ENCODE measurements at places on chromosomes 1 and 21.
A peak's percentile ranks its signal among the peaks of the same experiment; 100 is the strongest.

DNA sequence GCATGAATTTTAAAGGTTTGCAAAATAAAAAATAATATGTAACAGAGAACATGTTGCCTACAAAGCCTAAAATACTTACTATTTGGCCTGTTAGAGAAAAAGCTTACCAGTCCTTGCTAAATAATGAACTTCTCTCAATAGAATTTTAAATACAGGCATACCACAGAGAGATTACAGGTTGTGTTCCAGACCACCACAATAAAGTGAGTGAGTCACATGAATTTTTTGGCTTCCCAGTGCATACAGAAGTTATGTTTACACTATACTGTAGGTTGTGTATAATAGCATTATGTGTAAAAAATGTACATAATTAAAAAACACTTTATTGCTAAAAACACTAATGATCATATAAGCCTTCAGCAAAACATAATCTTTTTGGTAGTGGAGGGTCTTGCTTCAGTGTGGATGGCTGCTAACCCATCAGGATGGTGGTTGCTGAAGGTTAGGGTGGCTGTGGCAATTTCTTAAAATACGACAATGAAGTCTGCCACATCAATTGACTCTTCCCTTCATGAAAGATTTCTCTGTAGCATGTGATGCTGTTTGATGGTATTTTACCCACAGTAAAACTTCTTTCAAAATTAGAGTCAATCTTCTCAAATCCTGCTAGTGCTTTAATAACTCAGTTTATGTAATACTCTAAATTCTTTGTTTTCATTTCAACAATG lies 48.6 kb downstream of the SCYL3 start:
- DNase-seq, result no peak

GRCh38 chr1:2213576-2214505 lies 14.3 kb upstream of the SKI start:
- DNase-seq, result no peak

- no peak for DNase-seq
Measured at GRCh38 chr1:17610085-17610484, 70.6 kb downstream of the ARHGEF10L start.

DNA sequence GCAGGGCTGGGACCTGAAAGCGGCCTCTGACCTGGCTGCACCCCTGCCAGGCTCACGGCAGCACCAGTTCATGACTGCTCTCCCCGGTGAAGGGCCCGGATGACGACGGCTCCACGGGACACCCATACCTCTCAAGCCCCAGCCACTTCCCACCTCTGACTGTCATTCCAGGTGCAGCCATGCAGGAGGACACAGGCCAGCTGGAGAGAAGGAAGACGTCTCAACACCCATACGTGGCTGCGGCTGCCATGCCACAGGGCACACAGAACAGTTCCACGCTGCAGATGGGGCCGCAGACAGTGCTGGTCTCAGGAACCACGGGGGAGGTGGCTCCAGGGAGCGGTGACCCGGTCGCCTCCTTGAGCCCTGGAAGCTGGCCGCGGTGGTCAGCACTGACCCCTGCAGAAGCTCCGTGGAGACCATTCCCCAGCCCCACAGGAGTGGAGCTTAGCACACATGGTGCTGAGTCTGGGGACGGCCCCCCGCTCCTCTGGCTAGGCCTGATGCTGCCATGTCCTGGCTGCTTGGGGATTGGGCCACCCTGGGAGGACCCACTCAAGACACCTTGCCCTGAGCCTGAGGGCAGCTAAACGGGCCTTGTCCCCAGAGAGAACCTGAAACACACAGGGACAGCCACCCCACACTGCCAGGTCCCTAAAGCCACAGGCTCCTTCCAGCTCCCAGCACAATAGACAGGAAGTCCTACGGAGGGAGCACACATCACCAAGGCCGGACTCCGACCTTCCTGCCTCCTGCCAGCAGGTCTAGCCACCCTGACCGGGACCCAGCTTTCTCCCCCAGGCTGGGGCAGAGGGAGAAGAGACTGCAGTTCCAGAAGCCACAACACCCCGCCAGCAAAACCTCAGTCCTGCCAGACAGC lies 8.6 kb downstream of the WNT9A start:
- DNase-seq, result no peak

- no peak for DNase-seq
Measured at GRCh38 chr1:51414811-51415210, 84.4 kb upstream of the TTC39A start.

- DNase-seq, result no peak
Measured at GRCh38 chr1:20353836-20354235, 63.2 kb downstream of the VWA5B1 start.

DNA sequence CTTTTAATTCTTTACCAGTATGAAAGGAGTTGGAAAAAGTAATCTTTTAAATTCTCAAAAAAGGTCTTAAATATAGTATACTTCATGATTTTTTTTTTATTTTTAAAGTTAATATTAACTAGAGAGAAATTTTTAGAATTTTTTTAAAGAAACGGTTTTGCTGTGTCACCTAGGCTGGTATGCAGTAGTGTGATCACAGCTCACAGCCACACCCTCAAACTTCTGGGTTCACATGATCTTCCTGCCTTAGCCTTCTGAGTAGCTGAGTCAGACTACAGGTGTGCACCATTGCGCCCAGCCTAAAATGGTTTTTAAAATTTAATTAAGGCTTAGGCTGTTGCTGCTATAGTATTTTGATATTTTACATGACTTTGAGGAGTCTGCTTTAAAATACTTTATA lies 52.4 kb downstream of the TLCD4 start:
- DNase-seq, result no peak

- DNase-seq, result peak; percentile 16
Measured at GRCh38 chr1:152141971-152142584, 16.9 kb downstream of the RPTN start.

DNA sequence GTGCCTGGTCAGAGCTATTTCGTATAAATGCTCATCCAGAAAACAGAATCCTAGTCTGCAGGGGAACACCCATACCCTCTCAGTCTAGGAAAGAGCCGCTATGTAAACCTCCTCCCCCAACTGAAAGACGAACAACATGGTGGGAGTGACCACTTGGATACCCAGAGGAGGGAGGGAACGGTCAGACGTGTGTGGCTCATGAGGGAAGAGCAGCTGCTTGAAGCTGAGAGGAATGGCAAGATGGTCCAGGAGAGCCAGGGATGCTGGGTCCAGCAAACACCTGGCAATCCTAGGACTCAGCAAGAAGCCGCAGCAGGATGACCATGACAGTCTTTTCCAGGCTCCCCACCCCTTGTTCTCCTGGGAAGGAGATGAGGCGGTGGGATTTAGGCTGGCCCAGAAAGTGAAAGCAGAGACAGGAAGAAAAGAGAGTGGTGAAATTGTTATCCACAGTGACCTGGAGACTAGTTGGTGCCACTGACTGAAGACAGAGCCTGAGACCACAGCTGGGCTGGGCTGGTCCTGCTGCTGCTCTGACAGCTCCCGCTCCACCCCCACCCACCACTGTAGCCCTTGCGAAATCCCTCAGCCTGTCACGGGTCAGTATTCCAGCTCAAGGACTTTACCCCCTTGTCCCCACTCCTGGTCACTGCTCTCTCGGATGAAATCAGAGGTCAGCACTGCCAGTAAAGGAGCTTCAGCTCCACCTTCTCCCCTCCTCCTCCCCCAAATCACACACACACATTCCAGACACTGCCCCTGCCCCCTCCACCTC lies 3.6 kb downstream of the CERS2 start:
- DNase-seq, result no peak

DNA sequence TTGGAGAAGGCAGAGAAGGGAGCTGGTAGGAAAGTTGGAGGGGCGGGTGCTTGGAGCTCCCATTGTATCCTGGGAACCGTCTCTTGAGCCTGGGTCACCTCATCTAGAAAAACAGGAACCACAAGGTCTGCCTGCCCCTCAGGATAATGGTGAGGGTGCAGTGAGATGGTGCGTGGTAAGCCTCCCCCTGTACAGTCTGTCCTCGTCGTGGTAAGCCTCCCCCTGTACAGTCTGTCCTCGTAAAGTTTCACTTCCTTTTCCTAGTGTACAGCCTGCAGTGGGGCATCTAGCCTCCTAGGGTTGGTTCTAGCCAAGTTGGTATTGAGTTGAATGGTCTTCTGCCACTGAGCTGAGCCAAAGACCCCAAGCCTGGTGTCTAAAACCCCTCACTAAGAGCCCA lies 66.5 kb upstream of the IGSF21 start:
- no peak for DNase-seq
